ENCODE measurements at places on chromosomes 5 and 9.

- no peak for DNase-seq
Measured at GRCh38 chr9:113921396-113921925, 45.4 kb downstream of the ZNF618 start.

DNA sequence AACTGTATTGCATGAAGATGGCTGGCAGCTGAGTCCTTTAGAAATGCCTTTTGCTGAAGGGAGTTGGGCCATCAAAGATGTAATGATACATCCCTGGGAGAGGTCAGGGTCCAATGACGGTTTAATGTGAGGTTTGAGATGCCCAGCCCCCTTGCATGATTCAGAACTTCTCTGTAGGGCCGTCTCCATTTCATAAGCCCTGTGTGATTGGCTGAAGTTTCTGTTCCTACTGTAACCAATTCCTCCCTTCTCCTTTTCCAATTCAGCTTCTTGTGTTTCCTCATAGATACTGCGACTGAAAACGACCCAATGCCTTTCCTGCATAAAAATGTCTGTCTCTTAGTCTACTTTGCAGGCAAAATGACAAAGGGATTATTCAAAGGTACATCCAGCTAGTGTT is 47.9 kb upstream of the ST8SIA4 start:
- DNase-seq, result no peak

GRCh38 chr5:171657473-171657872 is 128.1 kb upstream of the SMIM23 start:
- peak; percentile 57 for DNase-seq

DNA sequence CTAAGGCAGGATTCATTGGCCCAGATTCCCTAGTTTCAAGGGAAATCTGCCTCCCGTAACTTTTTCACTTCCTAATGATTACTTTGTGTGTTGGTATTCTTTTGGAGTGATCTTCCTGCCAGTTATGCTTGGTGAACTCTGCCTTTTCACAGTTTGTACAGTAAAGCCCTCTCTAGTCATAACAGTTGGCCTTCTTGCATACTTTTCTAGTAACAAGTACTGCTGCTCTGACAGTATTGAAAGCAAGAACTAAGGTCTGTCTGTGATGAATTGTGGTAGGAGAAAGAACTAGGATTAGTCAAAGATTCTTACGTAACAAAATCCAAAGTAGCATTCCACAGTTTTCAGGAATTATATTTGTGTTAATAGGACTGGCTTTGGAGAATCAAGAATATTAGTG is 1457.2 kb upstream of the WWC1 start:
- no peak for DNase-seq

DNA sequence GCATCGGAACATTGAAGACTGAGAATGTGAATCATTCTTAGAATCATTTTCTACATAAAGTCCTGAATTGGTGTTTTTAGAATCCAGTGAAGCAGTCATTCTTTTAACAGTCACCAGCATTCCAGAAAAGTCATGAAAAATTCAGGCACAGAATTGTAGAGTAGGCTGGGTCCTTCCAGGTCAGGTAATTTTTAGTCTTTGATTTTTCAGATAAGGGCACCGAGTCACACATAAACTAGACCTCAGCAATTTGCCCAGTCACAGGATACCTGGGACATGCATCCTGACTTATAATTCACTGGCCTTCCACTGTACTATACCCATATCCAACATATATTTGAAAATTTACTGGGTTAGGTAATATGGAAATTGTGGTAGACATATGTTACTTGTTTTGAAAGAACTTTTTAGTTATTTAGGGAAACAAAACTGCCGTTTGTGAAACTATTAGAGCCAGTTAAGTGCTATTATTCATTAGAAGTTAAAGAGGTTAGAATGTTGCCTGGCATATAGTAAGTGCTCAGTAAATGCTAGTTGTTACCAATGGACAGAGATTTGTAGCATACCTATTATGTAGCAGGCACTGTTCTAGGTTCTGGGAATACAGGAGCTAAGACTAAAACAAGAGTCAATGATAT is 10.9 kb downstream of the MAN2A1 start:
- no peak for DNase-seq

- no peak for DNase-seq
Measured at GRCh38 chr5:79263-79662, 12.7 kb upstream of the PLEKHG4B start.

- no peak for DNase-seq
Measured at GRCh38 chr5:1001406-1002270, 7.0 kb upstream of the NKD2 start.

GRCh38 chr9:113724202-113724601 is 151.9 kb upstream of the ZNF618 start:
- DNase-seq, result no peak

- DNase-seq, result no peak
Measured at GRCh38 chr9:91066856-91067255, 265.2 kb downstream of the SYK start.

GRCh38 chr5:56681346-56681745 is 134.0 kb upstream of the MAP3K1 start:
- DNase-seq, result peak; percentile 74

DNA sequence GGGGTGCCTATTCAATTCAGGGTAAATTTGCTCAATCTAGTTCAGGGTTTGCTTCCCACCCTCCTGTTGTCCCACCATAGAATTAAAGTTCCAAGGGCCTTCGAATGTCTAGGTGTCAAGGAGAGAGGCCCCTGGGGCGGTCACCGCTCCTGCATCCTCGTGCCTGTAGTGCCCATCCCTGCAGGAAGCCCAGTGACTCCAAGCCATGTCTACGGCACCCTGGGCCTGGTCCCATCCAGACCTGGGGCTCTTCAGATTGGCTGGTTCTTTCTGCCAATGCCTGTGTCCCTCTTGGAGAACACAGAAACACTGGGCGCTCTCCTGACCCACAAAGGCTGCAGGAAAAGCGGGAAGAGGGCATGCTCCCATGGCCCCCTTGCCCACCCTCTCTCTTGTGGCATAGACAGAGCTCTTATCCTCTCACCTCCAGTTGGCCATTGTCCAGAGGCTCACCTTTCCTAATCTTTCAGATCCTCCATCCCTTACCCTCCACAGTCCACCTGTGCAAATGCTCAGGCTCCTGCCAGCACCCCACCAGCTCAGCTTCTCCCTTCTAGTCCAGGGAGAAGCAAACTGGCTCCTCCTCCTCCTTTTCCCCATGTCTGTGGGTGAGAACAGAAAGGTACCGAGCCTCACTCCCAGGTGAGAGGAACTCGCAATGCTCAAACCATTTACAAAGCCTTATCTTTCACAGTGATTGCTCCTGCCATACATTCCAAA is 253.0 kb upstream of the IRX2 start:
- DNase-seq, result no peak

GRCh38 chr5:97840643-97841042 is 657.6 kb upstream of the RIOK2 start:
- peak; percentile 41 for DNase-seq

DNA sequence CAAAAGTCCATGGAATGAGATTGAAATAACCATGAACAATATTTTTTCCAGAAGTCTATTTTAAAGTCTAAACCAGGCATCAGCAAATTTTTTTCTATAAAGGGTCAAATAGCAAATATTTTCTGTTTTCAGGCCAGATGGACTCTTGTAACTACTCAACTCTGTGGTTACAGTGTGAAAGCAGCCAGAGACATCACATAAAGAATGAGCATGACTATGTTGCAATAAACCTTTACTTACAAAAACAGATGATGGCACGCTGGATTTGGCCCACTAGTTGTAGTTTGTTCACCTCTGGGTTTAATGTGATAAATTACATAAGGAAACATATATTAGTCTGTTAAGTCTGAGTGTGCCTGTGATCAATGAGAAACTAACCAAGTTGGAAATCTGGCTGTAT is 319.2 kb downstream of the TRPM3 start:
- DNase-seq, result peak; percentile 67

DNA sequence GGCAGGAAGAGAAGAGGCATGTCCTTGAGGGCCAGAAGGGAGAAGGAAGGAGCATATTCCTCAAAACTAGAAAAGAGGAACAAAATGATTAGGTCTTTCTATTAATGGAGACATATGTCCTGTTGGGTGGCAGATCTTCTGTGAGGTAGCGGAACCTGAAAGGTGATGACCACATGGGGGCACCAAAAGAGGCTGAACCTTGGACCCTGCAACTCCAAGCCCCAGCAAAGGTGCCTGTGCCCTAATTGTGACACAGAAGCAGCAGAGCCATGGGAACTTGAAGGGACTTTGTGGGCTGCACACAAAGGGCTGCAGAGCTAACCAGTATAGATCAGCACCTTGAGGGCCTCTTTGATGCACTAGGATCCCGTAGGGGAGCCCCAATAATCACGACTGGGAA is 158.0 kb downstream of the BAAT start:
- DNase-seq, result no peak

DNA sequence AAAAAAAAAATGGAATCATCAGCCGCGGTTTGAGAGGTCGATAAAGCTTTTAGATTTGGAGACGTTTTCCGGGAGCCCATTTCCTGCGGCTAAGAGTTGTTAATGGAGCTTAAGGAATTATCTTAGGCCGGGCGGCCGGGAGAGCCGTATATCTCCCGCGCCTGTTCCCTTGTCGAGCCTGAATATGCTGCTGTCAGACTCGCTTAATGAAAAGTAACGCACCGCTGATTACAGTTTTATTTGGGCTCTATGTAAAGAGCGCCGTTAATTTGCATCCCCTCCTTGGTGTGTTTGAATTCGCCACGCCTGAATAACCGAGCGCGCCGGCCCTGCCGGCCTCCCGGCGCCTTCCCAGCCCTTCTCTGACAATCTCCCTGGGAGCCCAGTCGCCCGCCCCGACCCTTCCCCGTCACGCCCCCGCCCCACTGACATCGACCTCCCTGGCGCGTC is 7.9 kb downstream of the IRX4 start:
- DNase-seq, result no peak

- no peak for DNase-seq
Measured at GRCh38 chr5:63822614-63823013, 139.6 kb downstream of the HTR1A start.

DNA sequence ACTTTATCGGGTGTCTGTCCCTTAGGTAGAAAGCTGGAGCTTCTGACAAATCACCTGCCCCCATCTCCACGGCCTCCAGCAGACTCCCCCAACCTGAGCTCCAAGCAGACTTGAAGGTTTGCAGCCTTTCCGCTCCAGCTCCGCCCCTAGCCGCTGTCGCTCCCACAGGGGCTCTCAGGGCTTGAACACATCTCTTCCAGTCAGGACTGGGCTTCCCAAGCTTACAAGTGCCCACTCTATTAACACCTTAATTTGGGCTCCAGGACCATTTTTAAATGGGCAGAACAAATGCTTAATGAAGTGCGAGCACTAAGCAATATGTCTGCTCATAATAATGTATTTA is 17.2 kb upstream of the SLC25A51 start:
- DNase-seq, result no peak

GRCh38 chr9:78320875-78321496 is 24.1 kb downstream of the PSAT1 start:
- DNase-seq, result no peak

GRCh38 chr5:128905568-128906110 is 59.6 kb upstream of the SLC27A6 start:
- peak; percentile 64 for DNase-seq

DNA sequence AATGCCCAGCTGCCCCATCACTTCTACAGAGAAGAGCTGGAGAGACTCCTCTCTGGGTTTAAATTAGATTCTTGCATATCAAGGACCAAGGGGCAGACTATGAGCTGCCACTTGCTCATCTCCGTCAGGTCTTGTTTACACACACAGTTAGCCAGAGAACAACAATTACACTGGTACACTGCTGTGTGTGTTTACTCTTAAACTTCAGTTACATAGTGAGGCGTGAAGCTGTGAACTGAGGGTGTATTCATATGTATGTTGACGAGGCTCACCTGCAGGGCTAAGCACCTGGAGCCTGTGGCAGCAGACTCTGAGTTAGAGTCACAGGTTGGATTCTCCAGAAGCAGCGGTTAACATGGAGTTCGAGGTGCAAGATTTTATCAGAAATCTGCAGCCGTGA is 155.4 kb upstream of the ANKH start:
- DNase-seq, result no peak

DNA sequence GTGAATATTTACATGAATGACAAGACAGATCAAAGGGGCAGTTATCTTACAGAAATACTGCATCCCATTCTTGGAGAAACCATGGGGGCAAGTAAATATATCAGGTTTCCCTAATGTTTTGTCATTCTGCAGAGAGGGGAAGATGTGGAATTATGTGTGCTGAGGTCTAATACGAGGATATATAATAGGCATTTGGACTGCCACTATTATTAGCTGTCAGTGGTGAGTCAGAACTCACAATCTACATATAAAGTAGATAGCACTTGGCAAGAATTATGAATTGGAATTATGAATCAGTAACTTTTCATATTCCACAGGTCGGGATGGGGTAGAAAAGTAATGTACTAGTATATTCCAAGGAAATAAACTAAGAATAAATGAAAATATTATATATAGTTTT is 121.7 kb downstream of the GIN1 start:
- peak; percentile 7 for DNase-seq

DNA sequence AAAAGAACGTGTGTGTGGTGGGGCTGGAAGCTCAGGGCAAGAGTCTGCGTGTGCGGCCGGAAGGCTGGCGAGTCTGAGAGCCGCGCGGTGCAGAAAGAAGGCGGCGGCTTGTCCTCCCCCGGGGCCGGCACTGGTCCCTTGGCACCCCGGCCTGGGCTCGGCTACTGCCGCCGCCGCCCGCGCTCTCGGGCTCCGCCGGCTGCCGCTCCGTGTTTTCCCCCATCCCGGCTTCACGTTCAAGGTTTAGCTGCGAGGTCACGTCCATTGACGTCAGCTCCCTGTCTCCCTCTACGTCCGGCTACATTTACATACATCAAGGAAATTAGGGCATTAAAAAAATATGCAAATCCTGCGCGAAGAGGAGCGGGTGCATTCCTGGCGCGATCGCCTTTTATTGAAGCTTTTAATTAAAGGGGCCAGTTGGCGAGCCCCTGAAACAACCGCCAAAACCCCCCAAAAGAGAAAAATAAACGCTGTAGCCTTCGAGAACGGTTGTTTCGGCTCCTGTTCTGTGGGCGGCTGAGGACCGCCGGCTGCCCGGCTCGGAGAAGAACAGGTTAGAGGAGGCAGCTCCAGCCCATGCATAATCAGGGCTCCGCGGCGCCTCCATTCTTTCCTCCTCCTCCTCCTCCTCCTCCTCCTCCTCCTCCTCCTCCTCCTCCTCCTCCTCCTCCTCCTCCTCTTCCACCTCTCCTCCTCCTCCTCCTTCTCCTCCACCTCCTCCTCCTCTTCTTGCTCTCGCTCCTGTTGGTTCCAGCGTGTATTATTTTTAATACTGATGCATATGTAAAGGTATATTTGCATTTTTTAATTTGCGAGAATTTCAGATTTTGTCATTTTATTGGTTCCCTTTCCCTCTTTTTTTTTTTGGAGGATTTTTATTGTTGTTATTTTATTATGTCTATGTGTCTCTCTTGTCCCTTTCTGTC is 207.0 kb downstream of the MEF2C start:
- peak; percentile 32 for DNase-seq

- DNase-seq, result peak; percentile 84
Measured at GRCh38 chr5:90020575-90021538, 388.7 kb downstream of the CETN3 start.

DNA sequence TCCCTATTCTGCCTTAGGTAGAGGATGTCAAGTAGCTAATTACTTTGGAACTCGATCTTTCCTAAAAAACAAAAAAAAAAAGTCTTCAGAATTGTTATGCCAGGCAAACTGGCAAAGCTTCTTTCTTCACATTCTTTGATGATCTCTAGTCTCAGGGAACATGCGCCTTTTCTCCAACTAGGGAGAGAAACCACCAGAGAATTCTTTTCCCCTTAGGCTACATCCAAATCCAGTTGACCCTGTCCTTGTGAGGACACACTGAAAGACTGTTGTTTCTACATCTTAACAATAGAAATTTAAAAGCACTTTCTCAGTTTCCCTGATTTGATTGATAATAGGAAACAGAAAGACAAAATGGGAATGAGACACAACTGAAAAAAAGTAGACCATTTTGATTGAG is 94.7 kb upstream of the ITGA2 start:
- DNase-seq, result no peak

GRCh38 chr9:36127652-36128244 is 8.8 kb upstream of the GLIPR2 start:
- no peak for DNase-seq

Measured in fibroblast of upper back skin (primary cell).